ENCODE measurements at places on chromosomes 6 and 20.

- no peak for DNase-seq
Observed at GRCh38 chr20:63641146-63641791, 12.0 kb downstream of the STMN3 start.

DNA sequence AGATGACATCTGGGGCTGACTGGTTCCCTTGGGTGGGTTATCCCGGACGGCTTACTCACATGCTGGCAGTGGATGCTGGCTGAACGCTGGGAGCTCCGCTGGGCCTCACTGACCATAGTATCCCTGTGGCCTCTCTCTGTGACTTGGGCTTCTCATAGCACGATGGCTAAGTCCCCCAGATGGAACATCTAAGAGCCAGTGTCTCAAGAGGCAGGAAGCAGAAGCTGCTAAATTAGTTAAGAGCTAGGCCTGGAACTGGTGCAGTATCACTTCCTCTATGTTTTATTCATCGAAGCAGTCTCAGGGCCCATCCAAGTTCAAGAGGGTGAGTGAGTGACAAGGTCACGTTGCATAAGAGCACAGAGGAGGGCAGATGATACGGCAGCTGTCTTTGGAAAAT, 116.5 kb upstream of the LAMP5 start:
- no peak for DNase-seq

GRCh38 chr6:70412252-70413113, 825 bp upstream of the FAM135A start:
- no peak for DNase-seq

GRCh38 chr6:5723841-5724691, 282.7 kb downstream of the NRN1 start:
- no peak for DNase-seq

DNA sequence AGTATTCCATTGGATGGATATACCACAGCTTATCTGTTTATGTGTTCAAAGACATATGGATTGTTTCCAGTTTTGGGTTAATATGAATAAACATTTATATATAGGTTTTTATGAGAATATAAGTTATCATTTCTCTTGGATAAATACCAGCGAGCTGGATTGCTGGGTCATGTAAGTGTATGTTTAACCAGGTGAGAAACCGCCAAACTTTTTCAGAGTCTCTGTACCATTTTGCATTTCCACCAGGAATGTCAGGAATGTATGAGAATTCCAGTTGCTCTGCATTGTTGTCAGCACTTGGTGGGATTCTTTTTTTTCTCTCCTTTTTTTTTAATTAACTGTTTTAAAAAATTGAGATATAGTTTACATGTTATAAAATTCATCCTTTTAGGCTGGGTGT, 52.1 kb downstream of the PHF20 start:
- no peak for DNase-seq

DNA sequence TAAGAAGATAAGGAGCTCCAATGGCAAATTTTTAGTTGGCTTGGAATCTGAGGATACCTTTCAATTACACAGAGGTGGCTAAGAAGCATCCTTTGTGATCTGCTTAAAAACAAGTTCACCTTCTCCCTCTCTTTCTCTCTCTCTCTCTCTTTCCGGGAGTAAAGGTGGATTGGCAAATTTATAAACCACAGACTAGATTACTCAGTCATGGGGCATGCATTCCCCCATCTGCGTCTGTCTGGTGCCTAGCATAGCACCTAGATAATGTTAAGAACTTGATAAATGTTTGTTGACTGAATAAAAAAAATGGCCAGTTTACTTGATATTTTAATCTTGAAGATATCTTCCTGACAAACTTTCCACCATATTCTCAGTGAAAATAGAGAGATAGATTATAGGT, 312.3 kb downstream of the CDC5L start:
- DNase-seq: no peak

DNA sequence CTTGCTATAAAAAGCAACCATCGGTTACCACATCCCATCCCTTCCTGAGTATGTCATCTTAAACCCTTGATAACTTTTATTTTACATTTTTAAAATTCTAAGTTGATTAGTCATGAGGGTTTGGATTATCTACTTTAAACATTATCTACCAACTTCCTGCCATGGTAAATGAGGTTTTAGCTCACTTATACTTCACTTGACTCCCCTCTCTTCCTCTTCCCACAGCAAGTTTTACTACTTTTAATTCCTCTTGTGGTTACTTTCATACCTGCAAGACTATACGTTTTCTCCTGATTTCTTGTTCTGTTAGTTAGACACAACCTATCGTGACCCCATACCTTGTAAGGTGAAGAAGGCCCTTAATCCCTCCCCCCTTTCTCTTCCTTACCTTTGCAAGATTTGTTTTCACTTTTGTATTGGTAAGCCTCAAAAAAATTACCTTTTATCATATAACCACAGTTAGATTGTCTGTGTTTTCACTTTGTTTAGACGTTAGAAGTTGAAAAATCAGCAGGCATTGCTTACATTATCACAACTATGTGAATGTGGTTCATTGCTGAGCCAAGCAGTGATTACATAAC, 60.1 kb upstream of the OGFRL1 start:
- no peak for DNase-seq

DNA sequence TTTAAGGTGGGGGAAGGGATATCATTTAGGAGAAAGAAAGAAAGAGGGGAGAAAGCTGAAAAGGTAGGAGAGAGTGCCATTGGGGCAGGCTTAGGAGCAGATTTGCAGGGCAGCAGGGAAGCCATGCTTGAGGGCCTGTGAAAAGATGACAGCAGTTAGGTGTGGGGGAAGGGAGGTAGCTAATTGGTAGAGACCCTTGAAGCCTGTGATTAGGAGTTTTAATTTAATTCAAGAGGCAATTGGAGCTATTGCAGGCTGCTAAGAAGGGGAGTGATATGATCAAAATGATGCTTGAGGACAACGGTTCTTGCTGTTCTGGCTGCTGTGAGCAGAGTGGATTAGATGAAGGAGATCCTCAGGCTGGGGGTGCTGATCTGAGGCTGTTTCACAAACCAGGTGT, 24.5 kb upstream of the SEC63 start:
- no peak for DNase-seq

GRCh38 chr6:150230164-150230561, 87.3 kb downstream of the PPP1R14C start:
- no peak for DNase-seq

- no peak for DNase-seq
Observed at GRCh38 chr20:61887596-61888093, 178.0 kb downstream of the TAF4 start.

- no peak for DNase-seq
Observed at GRCh38 chr6:53984163-53984562, 127.1 kb upstream of the MLIP start.

GRCh38 chr20:22617160-22617559, 32.8 kb upstream of the FOXA2 start:
- no peak for DNase-seq

- no peak for DNase-seq
Observed at GRCh38 chr6:98880486-98880885, 46.1 kb downstream of the POU3F2 start.

DNA sequence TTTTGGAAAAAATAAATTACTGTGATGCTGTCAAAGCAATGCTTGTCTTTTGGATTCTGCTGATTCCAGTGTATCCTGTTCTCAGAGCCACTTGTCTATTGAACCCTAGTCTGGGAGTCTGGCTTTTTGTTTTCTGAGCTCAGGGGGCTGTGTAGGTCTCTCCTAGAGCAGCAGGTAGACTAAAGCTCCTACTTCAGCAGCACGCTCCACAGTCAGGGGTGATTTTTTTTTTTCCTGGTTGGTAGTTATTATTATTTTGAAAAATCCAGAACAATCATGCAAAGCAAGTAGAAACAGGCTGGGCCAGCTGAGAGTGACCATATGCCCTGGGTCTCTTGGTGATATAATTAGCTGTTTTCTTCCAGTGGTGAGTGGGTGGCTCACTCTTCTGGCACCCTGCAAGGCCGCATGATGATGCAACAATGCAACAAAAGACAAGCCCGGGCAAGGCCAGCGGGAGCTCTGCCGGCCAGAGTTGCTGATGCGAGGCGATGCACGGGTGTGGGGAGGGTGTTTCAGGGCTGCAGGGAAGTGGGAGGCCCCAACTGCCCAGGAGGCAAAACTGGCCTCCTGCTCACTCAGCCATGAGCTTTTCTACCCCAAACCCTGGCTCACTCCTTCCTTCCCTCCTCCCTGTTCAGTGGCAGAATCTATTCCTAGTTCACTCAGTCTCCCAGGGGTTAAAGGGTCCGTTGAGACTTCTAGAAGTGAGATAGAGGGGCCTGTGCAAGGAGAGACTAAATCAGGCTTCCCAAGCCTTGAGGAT, 11.5 kb upstream of the CDKN1A start:
- peak; percentile 64 for DNase-seq

DNA sequence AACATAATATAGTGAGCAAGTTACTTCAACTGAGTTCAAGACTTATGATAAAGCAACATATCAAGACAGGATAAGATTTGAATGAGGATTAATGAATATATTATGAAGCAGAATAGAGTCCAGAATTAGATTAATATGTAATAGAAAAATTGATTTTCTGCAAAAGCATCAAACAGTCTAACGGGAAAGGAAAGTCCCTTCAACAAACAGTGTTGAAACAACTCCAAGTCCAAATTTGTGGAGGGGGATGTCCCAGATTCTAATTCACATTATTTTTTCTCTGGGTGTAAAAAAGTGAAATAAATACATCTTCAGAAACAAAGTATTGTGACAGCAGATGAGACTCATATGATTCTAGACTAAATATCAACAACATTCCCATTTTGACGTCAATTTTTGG, 289.7 kb downstream of the C6orf118 start:
- DNase-seq: no peak

GRCh38 chr6:134723081-134723871, 226.6 kb downstream of the ALDH8A1 start:
- no peak for DNase-seq

- no peak for DNase-seq
Observed at GRCh38 chr6:68572525-68572924, 62.6 kb upstream of the ADGRB3 start.

GRCh38 chr6:51842804-51843378, 244.5 kb downstream of the PKHD1 start:
- DNase-seq: no peak

GRCh38 chr6:154604119-154604518, 93.6 kb upstream of the CNKSR3 start:
- no peak for DNase-seq

DNA sequence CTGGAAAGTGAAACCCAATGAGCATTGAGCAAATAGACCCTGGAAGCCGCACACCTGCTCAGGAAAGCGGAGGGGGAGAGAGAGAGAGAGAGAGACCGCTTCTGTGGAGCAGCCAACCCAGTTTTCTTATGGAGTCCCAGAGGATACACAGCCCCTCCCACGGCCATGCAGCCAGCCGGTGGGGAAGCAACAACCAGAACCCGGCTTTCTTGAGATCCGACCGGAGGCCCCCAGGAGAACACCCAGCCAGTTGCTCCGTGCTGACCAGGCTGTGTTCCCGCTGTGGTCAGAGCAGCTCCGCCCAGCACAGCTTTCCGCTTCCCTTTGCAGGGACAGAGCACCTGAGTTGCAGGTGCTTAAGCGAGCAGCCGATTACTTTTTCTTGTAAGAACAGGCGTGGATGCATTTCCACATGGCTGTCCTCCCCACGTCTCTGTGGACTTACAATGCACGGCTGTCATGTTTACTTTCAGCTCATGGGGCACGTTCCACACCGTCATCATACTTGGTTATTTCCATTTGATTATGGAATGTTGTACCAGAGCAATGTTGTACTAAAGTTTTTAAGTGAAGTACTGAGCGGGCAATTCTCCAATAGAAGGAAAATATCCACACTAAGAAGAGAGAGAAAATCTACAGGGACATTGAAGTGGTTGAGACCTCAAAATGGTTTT, 381.9 kb downstream of the THBS2 start:
- DNase-seq: no peak

- DNase-seq: no peak
Observed at GRCh38 chr20:61956396-61957342, 109.0 kb downstream of the TAF4 start.

GRCh38 chr20:24534282-24534681, 64.9 kb downstream of the SYNDIG1 start:
- no peak for DNase-seq

- no peak for DNase-seq
Observed at GRCh38 chr20:1975291-1975690, 18.6 kb downstream of the PDYN start.

GRCh38 chr20:48824830-48825565, 2.8 kb downstream of the PREX1 start:
- DNase-seq: no peak

- no peak for DNase-seq
Observed at GRCh38 chr6:75266716-75267291, 17.8 kb downstream of the TMEM30A start.

- DNase-seq: no peak
Observed at GRCh38 chr6:168726312-168726856, 285.4 kb downstream of the SMOC2 start.

GRCh38 chr6:35219683-35220326, 6.0 kb downstream of the SCUBE3 start:
- no peak for DNase-seq

DNA sequence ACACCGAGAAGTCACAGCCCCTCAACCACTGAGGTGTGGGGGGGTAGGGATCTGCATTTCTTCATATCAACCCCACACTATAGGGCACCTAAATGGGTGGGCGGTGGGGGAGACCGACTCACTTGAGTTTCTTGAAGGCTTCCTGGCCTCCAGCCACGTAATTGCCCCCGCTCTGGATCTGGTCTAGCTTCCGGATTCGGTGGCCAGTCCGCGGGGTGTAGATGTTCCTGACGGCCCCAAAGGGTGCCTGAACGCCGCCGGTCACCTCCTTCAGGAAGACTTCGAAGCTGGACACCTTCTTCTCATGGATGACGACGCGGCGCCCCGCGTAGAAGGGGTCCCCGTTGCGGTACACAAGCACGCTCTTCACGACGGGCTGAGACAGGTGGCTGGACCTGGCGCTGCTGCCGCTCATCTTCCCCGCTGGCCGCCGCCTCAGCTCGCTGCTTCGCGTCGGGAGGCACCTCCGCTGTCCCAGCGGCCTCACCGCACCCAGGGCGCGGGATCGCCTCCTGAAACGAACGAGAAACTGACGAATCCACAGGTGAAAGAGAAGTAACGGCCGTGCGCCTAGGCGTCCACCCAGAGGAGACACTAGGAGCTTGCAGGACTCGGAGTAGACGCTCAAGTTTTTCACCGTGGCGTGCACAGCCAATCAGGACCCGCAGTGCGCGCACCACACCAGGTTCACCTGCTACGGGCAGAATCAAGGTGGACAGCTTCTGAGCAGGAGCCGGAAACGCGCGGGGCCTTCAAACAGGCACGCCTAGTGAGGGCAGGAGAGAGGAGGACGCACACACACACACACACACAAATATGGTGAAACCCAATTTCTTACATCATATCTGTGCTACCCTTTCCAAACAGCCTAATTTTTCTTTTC, at the start of gene DCDC2:
DCDC2 (minus strand) TSS at position 724 of the 883 bp plus-strand sequence; CDS start at position 415, 309 bp downstream.
- DNase-seq: peak; percentile 9

GRCh38 chr6:36546308-36546919, 865 bp downstream of the STK38 start:
- DNase-seq: no peak

GRCh38 chr6:113763876-113764275, 93.3 kb upstream of the MARCKS start:
- DNase-seq: no peak

GRCh38 chr6:144990784-144991183, 705.6 kb downstream of the UTRN start:
- no peak for DNase-seq

Measured in hypothalamus (tissue), 51 donors.